AG09309 (cell line): ENCODE measurements at places on chromosomes 7 and 10.

GRCh38 chr7:142131439-142132185 lies 20.1 kb downstream of the MGAM2 start:
- DNase-seq, result no peak

DNA sequence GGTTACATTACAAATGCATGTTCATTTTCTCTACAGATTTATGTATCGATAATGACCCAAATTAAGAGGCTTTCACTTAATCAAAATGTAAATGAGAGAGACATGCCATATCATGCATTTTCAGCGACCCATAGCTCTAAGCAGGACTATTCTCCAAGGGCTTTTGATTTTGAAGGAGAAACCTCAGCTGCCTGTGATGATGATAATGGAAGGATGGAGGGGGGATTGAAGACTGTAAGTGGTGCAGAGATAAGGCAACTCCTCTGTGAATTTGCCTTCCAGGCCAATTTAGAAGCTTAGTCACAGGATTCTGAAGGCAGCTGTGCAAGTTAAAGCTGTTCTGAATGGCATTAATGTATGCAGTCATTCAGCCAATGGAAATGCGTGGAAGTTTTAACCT lies 8.3 kb downstream of the VSTM2A start:
- DNase-seq, result no peak

- DNase-seq, result peak; percentile 57
Observed at GRCh38 chr7:72099784-72100183, 312.4 kb downstream of the CALN1 start.

DNA sequence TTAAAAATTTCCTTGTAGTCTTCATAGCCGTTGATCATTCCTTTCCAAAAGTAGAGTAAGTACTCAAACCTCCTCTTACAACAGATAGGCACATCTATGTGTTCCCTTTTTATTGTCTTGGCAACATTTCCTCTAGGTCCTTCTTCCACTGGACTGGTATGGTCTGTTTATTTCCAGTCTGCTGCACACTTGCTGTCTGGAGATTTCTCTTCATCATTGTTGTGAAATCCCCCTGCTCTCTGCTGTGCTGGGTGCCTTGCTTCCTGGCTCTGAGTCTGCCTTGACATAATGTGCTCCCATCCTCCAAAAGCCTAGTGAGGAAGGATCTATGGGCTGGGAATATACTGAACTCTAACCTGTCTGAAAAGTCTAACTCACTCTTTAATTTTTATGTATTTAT lies 545.3 kb upstream of the VSTM2A start:
- DNase-seq, result no peak

GRCh38 chr10:66941491-66941890 lies 15.7 kb downstream of the LRRTM3 start:
- no peak for DNase-seq

DNA sequence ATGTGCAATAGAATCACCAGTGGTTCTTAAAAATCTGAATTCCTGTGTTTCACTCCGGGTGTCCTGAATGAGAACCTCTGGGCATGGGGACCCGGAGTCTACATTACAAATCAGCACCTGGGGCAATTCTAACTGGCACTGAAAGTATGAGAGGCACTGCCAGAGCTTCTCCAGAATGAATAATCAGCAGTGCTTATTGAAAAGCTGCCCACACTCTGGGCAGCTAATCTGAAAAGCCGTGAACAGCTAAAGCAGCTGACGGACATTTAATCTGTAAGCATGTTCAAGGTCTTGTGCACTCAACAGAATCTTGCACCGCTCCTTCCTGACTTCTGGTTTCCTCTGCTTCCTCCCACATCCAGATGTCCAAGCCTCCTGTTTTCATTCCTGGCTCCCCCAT lies 113.3 kb upstream of the KIF5B start:
- DNase-seq, result no peak

DNA sequence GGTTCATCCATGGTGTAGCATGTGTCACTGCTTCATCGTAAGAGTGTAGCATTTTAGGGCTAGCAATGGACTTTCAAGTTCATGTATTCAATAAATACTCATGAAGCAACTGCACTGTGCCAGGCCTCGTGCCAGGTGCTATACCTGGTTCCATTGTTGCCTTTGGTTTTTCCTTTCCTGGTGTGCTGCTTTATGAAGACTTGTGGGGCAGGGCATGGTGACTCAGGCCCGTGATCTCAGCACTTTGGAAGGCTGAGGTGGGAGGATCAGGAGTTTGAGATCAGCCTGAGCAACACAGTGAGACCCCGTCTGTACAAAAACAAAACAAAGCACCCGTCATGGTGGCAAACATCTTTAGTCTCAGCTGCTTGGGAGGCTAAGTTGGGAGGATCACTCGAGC lies 2.2 kb upstream of the CPA4 start:
- no peak for DNase-seq

DNA sequence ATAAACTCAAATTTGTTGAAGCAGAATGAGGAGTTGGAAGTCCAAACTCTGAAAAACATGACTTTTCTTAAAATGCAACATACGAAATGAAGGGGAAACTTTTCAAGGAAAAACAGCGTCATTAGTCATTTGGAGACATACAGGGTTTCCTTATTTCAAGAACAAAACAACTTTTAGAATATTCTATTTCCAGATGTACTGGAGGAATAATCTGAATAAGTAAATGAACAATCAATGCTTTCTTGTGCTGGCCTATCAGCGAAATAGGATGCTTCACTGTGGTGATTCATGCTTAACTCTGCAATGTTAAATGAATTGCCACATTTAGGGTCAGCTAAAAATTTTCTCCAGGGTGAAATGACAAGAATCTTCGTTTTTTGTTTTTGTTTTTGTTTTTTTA lies 114.3 kb downstream of the SEMA3C start:
- no peak for DNase-seq

DNA sequence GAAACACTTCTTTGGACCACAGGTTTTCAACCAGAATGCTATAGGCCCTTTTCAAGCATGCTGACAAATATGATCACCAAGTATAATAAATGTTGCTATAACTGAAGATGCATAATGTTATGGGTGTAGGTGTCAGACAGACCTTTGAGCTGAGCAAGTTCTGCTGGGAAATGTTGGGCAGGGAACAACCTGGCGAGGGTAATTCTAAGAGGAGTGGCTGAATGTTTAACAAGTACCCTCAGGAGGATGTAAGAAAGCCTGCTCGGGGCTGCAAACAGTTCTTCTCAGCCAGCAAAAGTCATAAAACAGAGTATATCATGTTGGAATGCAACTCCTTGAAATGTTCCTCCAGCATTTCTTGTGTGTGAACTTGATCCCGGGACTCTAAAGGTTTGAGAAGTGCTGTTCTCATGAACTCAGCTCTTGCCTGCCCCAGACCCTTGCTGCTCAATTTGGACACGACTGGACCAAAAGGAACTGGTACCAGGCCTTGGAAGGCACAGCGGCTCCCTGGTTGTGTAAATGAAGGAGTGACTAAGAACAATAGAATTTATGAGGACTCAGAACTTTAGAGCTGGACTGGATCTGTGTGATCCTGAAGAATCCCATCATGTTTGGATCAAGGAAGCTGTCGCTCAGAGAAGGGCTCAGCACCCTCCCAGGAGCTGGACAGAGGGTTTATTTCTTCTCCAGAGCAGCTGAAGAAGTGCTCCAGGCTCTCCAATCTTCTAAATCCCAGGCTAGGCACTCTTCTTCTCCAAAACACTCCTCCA lies 143.2 kb upstream of the ANK3 start:
- DNase-seq, result no peak

DNA sequence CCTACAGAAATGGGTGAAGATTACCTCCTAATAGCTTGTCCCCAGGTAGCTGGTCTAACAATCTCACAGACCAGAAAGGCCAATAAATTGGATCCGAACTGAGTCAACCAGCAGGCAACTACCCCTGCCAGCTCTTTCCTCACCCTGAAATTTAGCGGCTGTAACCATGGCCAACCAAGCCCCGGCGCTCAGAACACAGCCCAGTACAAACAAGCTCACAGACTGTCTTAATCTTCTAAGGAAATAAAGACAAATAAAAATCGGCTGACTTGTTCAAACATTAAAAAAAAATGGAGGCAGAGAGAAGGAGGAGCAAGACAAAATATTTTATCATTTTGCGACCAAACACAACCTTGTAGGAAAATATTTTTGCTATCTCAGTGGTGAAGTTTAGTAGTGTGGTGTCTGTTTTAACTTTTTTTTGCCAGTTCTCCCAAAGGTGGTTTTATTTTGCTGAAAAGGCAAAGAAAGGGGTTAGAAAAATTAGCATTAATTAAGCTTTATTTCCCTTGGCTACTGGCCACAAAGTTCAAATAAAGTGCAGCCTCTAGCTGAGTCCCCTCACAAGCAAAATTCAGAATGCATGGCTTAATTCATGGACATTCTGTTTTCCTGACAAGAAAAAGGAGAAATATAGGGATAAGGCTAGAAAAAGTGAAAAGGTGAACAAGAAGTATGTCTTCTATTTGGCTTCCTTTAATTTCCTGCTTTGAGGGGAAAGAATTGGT lies 313.0 kb upstream of the NPVF start:
- no peak for DNase-seq

DNA sequence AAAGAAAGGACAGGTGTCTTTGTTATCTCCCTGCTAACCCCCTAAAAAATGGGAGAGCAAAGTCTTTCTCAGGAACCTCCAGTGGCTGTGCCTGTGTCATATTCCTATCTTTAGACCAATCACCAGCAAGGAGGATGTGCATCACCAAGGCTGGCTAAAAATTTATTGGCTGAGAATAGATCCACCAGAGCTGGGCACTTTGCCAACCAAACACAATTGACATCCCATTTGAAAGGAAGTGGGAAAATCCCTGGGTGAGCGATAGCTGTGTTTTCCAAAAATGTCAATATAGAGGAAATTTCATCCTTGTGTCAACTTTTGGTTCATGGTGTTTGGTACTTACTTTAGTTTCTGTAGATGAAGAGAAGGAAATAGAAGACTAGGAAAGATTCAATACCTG lies 13.1 kb upstream of the GPR141 start:
- no peak for DNase-seq

- DNase-seq, result no peak
Observed at GRCh38 chr10:103492655-103493261, 747 bp upstream of the NEURL1 start.

DNA sequence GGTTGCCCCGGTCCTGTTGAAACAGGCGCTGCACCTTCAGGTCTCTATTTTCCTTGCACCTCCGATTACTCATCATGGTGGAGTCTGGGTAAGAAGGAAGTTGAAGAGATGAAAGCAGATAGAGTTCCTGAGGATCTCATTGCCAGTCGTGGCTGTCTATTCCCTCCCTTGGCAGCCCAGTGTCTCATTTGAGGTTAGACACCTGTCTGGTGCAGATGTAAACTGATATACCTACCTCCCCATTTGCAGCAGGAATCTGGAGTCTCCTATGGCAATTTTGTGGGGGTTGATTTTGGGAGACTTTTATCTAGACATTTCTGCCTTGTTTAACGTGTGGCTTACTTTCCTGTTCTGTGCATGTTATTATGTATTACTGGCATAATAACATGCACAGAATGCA lies 212.1 kb downstream of the BICC1 start:
- no peak for DNase-seq

GRCh38 chr7:66013938-66014337 lies 31.9 kb upstream of the GUSB start:
- peak; percentile 18 for DNase-seq

GRCh38 chr10:45420453-45421192 lies 46.6 kb downstream of the ALOX5 start:
- DNase-seq, result no peak

DNA sequence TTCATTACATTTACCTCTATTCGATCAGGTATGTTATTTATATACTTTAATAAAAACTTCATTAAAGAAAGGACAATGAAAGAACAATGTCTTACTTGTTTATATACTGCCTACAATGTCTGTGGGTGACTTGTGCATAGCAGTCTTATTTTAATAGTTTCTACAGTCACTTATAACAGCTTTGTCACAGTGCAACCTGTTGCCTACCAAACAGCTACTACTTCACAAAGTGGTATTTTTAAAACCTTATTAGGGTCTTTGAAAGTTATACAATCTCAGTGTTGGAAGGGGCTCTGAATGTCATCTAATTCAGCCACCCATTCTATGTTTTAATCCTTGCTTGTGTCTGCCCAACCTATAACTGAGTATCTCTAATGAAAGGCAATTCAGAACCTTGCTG lies 19.0 kb downstream of the MTPN start:
- DNase-seq, result no peak

- DNase-seq, result no peak
Observed at GRCh38 chr10:22679608-22680007, 34.8 kb downstream of the PIP4K2A start.

DNA sequence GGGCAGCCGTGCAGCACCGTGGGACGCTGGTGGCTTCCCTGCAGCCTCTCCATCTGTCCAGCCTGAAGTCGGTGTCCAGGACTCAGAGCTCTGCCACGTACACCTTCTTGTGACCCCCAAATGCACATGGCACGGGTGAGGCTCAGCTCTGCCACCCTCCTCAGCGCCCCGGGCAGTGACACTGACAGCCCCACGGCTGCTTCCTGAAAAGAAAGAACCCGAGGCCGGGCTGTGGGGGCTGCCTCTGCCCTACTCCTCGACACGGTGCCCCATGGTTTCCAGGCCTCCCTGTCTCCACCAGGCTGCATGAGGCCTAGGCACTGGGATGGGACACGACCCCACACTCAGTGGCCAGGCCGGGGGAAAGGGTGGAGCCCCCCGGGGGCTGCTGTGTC lies 13.7 kb downstream of the ADGRA1 start:
- DNase-seq, result no peak

DNA sequence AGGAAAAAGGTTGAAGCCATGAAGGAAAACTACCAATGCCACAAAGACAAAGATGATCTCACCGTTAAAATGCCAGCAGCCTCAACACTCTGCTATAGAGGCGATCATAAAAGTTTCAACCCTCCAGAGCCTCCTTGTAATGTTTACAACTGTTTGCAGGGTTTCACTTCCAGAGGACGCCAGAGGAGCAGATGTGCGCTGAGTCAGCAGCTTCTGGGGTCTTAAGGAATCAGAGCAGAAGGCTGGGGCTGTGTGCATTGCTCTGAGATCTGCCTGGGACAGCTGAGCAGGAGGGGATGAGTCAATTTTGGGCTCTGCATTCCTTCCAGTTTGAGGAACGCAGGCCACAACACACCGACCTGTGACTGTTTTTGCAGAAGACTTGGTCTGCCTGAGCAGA lies 98.3 kb downstream of the TMEM130 start:
- peak; percentile 57 for DNase-seq

DNA sequence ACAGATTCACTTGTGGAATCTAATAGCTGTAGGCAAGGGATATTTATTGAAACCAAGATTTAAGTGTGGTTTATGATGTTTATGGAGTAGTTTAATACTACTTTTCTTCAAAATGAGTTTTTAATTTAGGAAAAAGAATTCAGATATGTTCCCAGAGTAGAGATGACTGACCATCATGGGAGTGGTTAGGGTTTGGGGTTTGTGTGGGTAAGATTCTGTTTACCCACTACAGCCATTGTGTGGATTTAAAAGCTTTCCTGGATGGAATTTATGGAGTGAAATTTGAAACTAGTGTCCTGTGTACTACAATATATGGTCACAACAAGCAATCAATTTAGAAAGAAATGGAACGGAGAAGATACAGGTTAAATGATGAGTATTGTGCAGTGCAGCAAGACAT lies 453.5 kb downstream of the AUTS2 start:
- DNase-seq, result no peak

DNA sequence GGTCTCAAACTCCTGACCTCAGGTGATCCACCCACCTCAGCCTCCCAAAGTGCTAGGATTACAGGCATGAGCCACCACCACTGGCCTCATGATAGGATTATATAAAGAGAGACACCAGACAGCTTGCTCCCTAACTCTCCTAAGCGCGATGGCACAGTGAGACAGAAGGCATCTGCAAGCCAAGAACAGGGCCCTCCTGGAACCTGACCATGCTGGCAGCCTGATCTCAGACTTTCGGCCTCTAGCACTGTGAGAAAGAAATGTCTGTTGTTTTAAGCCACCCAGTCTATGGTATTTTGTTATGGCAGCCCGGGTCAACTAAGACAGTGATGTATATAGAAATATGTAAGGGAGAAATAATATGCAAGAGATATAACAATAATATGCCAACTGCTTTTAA lies 51.2 kb downstream of the SRPK2 start:
- DNase-seq, result no peak
